ENCODE measurements at places on chromosomes 13 and 19.

DNA sequence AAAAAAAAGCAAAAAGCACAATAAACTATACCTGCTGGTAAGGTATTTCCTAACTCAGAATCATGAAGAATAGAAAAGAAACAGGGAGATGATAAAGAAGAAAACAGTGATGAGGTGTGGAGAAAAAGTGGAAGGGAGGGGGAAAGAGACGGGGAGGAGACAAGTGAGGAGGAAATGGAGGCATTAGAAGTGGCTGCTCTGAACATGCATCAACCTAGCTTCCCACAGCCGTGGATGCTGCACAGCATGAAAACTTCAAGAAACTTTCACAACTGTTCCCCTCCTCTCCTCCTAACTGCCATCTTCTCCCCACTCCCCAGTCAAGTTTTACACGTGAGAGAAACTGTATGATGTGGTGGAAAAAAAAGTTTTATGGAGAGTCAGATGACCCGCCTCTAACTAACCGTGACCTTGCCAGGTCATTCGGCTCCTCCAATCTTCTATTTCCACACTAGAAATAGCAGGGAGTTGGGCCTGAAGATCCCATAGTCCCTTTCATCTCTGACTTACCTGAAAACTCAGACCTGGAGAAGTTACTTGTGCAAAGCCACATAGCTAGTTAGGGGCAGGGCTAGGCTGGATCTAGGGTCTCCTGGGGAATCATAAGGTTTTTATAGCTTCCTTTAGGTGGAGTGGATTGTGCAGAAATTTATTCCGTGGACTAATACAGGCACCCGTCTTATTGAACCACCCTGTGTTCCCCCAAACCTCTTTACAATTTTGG, 461.9 kb downstream of the KLF5 start:
- DNase-seq = no peak

- no peak for DNase-seq
These were observed 261.1 kb upstream of the RFC3 start for GRCh38 chr13:33556828-33557227.

- no peak for DNase-seq
These were observed 3.3 kb upstream of the MEIS3 start for GRCh38 chr19:47422417-47423163.

DNA sequence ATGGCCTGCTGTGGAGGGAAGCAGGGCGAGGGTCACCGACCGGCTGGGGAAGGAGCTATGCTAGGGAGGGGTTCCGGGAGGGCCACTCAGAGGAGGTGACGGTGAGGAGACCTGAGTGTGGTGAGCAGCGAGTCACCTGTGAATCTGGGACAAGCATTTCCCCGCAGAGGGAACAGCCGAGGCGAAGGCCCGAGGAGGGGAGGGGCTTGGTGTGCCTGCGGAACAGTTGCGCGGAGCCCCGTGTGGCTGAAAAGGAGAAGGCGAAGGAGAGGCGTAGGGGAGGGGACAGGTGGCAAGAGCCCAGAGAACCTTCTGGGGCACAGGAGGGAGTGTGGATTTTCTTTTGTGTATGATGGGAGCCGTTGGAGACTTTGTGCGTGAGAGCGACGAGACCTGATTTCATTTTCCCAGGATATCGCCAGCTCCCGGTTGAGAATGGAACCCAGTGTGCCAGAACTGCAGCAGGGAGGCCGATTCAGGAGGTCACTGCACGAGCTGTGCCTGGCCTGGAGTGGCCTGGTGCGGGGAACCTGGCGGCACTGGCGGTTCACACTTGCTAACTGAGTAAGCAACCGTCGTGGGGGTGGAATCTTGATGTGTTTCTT, 117.7 kb upstream of the ZNF507 start:
- no peak for DNase-seq

DNA sequence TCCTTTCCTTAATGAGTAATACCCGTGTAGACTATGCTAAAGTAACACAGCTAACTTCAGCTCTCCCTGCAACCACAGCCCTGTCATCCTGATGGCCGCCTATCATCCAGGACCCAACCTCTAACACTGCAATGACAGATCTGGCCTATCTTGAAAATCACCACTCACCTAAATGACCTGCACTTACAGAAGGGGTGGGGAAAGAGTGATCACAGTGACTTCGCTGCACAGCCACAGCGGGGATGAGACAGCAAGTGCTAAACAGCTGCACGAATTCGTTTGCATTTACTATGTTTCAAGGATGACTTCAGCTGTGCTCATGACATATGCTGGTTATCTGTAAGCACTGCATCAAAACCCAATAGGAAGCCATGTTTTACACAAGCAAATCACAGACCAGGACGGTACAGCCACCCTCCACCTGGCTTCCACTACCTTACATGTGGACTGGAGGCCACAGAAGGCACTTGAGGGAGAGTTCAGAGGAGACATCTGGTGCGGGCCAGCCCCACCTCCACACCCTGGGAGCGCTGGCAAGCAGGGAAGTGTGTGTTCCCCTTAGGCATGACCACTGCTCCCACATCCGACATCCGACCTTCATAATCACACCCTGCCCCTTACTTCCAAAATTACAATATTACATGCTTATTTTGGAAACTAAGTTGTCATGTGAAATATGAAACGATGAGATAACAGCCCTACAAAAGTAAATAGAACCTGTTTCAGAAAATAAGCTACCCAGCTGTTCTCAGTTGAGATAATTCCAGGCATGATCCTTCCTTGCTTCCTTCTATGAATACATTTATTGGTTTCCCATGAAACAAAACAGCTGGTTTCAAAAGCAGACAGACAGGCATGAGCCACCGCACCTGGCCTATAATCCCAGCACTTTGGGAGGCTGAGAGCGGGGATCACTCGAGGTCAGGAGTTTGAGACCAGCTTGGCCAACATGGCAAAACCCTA, 95.7 kb downstream of the STK24 start:
- DNase-seq = no peak

DNA sequence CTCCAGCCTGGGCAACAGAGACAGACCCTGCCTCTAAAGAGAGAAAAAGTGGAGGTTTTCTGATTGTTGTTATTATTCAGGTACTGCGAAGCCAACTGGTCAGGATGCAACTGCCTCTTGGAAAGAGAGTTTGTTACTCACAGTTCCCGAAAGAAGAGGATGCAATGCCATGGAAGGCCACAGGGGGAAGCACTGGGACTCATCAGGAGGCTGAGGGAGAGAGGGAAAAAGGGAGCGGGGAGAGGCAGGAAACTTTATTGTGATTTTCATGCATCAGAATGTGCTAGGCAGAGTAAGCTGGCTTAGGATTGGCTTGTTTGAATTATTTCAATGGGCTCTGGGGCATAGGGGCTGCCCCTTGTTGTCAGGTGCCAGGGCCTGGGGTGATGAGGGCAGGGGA, 27.6 kb downstream of the MYO9B start:
- DNase-seq = peak; percentile 40

GRCh38 chr19:50510700-50511068, 307 bp downstream of the JOSD2 start:
- no peak for DNase-seq

GRCh38 chr19:46515879-46516350, 20.2 kb upstream of the PNMA8B start:
- DNase-seq = no peak

DNA sequence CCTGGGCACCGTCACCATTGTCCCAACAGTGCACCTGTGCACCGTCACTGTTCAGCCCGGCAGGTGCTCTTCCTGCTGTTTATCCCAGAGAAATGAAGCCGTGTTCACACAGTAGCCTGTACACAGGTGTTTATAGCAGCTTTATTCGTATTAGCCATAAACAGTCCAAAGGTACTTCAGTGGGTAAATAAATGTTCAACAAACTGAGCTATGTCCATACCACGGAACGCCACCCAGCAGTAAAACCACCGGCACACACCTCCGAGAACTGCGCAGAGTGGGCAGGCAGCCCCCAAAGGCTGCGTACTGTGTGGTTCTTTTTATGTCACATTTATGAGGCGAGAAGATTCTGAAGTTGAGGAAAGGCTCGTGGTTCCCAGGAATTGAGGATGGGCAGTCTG, 44.9 kb upstream of the DCUN1D2 start:
- DNase-seq = no peak

- no peak for DNase-seq
These were observed 299.0 kb downstream of the ITGBL1 start for GRCh38 chr13:101751488-101751887.

DNA sequence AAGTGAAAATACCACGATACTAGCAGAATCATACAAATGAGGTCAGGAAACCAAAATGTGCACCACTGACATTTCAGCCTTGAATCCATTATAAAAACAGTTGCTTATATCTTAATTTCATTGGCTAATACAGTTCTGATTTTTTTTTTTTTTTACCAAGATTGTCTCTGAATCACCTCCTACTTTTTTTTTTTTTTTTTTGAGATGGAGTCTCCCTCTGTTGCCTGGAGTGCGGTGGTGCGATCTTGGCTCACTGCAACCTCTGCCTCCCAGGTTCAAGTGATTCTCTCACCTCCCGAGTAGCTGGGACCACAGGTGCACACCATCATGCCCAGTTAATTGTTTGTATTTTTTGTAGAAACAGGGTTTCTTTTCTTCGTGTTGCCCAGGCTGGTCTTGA, 270.2 kb downstream of the LMO7 start:
- no peak for DNase-seq

GRCh38 chr13:109919715-109920375, 133.5 kb upstream of the IRS2 start:
- DNase-seq = no peak

GRCh38 chr13:102609696-102610095, 12.9 kb downstream of the TPP2 start:
- no peak for DNase-seq

DNA sequence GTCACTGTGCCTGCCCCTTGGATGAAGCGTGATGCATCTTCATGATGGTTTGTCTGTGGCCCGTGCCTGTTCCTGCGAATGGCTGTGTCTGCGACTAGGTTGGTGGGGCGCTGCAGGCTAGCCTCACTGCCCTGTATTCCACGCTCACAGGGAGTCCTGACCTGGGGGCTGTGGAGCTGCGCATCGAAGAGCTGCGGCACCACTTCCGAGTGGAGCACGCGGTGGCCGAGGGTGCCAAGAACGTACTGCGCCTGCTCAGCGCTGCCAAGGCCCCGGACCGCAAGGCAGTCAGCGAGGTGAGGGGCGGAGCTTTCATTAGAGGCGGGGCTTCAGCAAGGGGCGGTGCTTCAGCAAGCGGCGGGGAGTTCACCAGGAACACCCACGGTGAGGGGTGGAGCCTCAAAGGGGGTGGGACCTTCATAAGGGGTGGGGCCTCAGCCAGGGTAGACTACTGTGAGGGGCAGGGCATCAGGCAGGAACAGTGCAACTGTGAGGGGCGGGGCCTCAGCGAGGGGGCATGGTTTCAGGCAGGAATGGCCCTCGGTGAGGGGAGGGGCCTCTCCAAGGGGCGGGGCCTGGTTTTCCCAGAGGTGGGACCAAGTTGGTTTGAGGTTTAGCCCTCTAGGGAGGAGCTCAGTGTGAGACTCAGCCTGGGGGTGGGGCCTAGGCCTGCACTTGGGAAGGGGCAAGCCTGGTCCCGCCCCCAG, 17.2 kb downstream of the PKN1 start:
- DNase-seq = peak; percentile 87

- no peak for DNase-seq
These were observed 114.9 kb downstream of the RFC3 start for GRCh38 chr13:33932769-33933406.

- no peak for DNase-seq
These were observed 26.5 kb downstream of the CEBPG start for GRCh38 chr19:33399745-33400681.

DNA sequence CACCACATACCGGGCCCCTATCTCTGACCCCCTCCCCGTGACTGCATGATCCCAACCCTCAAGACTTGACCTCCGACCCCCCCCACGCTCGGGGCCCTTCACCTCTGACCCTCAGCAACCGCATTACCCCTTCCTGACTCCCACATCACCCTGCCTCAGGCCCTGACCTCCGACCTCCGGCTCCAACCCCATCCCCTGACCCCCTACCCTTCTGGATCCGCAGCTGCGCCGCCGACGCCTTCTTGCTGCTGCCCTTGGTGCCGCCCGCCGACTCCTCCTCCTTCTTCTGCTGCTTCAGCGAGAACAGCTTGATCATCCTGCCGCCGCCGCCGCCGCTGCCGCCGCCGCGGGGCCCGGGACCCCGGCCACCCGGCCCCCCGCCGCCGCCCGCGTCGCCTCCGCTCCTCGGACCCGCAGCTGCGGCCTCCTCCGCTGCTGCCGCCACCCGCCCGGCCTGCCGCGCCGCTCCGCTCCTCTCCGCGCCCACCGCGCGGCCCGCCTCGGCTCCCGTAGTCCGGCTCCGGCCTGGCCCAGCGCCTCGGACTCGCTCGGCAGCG, at the start of gene UBE2M:
Gene UBE2M (minus strand): TSS at position 546 of the 557 bp plus-strand sequence. CDS start 230 bp downstream, at position 316.
- no peak for DNase-seq

- no peak for DNase-seq
These were observed 381.0 kb downstream of the TSHZ3 start for GRCh38 chr19:30968210-30968609.

- DNase-seq = no peak
These were observed 178.8 kb upstream of the RFC3 start for GRCh38 chr13:33639158-33639557.

DNA sequence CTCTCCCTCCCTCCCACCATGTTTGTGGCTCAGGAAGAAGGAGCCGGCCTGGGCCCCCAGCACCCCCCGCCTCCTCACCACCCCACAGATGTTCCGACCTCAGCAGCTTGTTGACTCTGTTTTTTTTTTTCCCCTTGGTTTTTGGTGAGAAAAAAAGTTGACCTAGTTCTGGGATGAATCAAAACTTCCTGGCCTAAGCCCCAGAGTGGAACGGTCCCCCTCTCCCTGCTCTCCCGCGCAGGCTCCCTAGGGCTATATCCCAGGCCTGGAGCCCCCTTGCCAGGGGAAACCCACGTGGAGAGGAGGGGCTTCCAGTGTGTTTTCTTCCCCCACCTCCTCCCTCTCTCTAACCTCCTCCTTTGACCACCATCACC, 4.0 kb downstream of the COL5A3 start:
- no peak for DNase-seq

GRCh38 chr13:112767506-112768471, 78.0 kb downstream of the ATP11A start:
- DNase-seq = no peak

DNA sequence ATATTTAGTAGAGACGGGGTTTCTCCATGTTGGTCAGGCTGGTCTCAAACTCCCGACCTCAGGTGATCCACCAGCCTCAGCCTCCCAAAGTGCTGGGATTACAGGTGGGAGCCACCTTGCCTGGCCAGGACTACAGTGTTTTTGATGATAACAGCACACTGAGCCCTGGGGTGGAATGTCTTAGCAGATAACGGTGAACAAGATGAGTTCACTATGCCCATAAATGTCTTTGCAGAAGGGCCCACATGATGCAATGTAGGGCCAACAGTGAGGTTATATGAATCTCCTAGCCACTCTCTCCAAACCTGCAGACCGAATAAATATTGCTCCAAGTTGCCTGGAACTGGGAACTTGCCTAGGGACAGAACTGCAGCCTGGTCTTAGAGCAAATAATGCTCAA, 235.1 kb downstream of the COG6 start:
- DNase-seq = no peak

All from HCT116 (cell line).